HepG2 (cell line): ENCODE measurements at places on chromosomes 2 and 18. TPM values are rescaled to one million over a fixed set of nuclear protein-coding genes. Genes with fewer than 3 reads are reported as not detected.

Gene FAM228A
- not detected in 2 replicates for total RNA-seq

GRCh38 chr18:51712821-51713220 lies 515.3 kb upstream of the MEX3C start:
- no peak overlapping the region for H3K4me3 ChIP-seq
- H3K4me1 ChIP-seq, result no peaks in the 10 kb centered on the region
- no peak for DNase-seq
- no peaks in the 10 kb centered on the region for H3K36me3 ChIP-seq
- H3K27ac ChIP-seq, result no peak overlapping the region

DNA sequence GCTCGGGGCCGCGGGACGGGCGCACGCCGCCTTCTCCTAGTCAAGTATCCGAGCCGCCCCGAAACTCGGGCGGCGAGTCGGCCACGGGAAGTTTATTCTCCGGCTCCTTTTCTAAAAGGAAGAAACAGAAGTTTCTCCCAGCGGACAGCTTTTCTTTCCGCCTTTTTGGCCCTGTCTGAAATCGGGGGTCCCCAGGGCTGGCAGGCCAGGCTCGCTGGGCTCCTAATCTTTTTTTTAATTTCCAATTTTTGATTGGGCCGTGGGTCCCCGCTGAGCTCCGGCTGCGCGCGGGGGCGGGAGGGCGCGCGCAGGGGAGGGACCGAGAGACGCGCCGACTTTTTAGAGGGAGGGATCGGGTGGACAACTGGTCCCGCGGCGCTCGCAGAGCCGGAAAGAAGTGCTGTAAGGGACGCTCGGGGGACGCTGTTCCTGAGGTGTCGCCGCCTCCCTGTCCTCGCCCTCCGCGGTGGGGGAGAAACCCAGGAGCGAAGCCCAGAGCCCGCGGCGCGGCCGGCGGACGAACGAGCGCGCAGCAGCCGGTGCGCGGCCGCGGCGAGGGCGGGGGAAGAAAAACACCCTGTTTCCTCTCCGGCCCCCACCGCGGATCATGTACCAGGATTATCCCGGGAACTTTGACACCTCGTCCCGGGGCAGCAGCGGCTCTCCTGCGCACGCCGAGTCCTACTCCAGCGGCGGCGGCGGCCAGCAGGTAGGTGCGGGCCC lies 617 bp downstream of the FOSL2 start:
- peaks cover 53% of the 10 kb centered on the region for H3K4me1 ChIP-seq
- H3K27ac ChIP-seq, result peak overlapping the region; percentile 88
- H3K27me3 ChIP-seq, result no peaks in the 10 kb centered on the region; the same call in 1 of the 2 replicates
- peaks cover 3% of the 10 kb centered on the region; the same call in 1 of the 3 replicates for H3K36me3 ChIP-seq
- H3K4me3 ChIP-seq, result peak overlapping the region; percentile 95
- DNase-seq, result no peak

Gene FARP2
- 43.3 and 45.4 TPM in 2 replicates for total RNA-seq

GRCh38 chr2:54372361-54372760 lies 83.8 kb upstream of the SPTBN1 start:
- H3K27me3 ChIP-seq, result peaks cover 48% of the 10 kb centered on the region; the same call in 2 of the 3 replicates
- H3K4me3 ChIP-seq, result no peak overlapping the region
- H3K4me1 ChIP-seq, result peaks cover 23% of the 10 kb centered on the region
- DNase-seq, result no peak
- no peak overlapping the region for H3K27ac ChIP-seq
- no peaks in the 10 kb centered on the region for H3K36me3 ChIP-seq

Gene GPR45
- total RNA-seq, result not detected in 2 replicates

GRCh38 chr2:152475982-152476381 lies 141.0 kb downstream of the FMNL2 start:
- peaks cover 87% of the 10 kb centered on the region for H3K4me1 ChIP-seq
- H3K4me3 ChIP-seq, result no peak overlapping the region
- H3K36me3 ChIP-seq, result 0 out of 3 replicates have a peak, but pooled peaks cover 2% of the 10 kb centered on the region
- DNase-seq, result no peak

- no peaks in the 10 kb centered on the region for H3K36me3 ChIP-seq
- DNase-seq, result no peak
- H3K27ac ChIP-seq, result no peak overlapping the region
- no peak overlapping the region for H3K4me3 ChIP-seq
- H3K27me3 ChIP-seq, result no peaks in the 10 kb centered on the region; the same call in 2 of the 3 replicates
Measured at GRCh38 chr2:25685741-25686140, 12.4 kb upstream of the DTNB start.
